Tongue (tissue), 3 donors: ENCODE measurements at places on chromosomes 6 and 20.

GRCh38 chr6:170445487-170445886, 107.6 kb downstream of the PSMB1 start:
- peak; percentile 83 for DNase-seq

GRCh38 chr20:13180986-13181889, 39.8 kb upstream of the ISM1 start:
- no peak for DNase-seq

DNA sequence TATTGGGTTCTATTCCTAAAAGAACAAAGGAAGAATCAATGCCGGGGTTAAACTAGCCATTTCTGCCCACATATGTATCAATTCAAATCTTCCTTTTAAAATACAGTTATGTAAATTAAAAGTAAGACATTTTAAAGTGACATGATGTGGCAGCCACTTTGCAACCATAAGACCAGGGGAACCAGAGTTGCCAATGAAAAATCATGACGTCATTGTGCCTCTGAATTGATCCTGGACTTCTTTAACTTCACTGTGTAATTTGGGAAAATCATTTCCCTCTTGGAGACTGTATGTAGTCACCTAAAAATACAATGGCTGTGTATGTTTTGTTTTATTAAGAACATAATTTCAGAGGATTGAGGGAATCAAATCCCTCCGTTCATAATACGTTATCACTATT, 42.2 kb downstream of the SLC13A3 start:
- DNase-seq = no peak

GRCh38 chr6:37981626-37982025, 162.1 kb downstream of the ZFAND3 start:
- no peak for DNase-seq

DNA sequence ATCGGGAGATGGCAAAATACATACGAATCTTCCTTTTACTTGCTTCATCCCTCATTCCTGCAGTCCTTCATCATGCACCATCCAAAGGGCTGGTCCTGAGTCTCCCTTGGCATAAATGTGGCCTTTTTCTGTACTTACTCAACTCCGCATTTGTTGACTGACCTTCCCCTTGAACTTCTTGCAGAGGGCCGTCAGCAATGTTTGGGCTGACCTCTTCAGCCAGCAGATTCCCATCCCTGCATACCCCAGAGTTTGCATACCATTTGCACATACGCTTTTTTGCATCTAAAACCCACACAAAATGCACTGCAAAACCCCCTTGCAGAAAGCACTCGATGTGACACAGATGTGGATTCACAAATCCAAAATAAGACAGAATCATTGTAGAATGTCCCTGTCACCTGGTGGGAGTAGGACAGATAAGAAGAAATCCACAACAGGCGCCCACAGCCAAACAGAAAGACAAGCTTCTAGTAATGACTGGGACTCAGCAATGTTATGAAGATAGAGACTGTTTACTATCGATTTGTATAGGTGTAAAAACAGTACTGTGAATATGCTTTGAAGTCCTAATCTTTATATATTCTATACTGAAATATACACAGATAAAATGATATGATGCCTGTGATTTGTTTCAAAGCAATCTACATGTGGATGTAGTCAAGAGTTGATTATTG, 45.8 kb downstream of the TBC1D7 start:
- no peak for DNase-seq

GRCh38 chr6:105345506-105345905, 57.4 kb downstream of the PREP start:
- DNase-seq = no peak

DNA sequence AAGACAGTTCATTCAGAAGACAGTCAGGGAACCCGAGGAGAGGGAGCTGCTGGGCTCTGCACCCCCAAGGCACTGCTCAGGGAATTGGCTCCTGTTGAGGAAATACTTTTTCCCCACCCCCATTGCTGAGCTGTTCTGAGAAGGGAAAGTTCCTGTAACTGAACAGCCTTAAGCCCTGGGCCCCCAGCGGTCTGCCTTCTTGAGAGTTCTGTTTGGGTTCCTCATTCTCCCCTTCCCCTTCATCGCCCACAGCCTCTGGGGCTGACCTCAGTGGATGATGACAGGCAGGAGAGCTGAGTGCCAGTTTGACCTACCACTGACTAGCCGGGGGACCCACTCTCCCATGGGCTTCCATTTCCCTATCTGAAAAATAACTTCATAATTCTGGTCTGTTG, 10.7 kb downstream of the HCK start:
- no peak for DNase-seq

DNA sequence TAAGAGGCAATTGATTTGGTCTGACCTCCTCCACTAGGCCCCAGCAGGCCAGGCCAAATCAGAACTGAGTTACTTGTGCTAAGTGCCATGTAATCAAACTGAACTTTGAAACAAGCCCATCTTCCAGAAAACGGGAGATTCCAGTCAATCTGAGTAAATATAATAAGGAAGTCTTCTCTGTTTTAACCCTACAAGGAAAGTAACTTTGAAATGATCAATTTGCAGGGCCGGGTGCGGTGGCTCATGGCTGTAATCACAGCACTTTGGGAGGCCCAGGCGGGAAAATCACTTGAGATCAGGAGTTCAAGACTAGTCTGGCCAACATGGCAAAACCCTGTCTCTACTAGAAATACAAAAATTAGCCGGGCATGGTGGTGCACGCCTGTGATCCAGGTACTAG, 2.0 kb upstream of the SHLD1 start:
- DNase-seq = no peak

DNA sequence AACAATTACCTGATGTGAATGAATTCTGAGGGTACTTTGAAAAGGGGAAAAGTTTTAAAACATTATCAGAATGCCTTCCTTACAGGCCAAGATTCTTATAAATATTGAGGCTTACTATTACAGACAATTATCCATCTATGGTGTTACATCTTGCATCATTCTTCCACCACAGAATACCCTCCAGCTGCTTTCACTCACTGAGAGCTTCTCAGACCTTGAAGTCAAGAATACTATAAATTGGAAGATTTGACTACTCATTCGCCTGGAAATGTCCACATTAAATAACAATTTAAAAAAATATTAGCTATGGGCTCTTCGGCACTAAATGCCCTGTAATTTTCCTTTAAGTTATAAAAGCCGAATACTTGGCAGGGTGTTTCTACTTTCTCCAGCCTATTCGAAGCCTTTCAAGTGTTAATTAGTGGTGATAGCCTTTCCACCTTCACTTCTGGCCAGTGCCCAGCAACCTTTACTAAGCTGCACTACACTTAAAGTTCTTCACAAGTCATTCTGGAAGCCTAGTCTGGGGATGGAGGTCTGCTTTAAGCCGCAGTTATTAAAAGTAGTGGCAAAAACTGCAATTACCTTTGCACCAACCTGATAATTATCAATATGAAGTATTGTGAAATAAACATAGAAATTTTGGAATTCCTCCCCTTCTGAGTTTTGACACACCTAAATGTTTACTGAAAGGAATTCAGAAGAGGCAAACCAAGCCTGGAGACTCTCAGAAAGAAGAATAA, 100.9 kb downstream of the BMP5 start:
- DNase-seq = no peak

DNA sequence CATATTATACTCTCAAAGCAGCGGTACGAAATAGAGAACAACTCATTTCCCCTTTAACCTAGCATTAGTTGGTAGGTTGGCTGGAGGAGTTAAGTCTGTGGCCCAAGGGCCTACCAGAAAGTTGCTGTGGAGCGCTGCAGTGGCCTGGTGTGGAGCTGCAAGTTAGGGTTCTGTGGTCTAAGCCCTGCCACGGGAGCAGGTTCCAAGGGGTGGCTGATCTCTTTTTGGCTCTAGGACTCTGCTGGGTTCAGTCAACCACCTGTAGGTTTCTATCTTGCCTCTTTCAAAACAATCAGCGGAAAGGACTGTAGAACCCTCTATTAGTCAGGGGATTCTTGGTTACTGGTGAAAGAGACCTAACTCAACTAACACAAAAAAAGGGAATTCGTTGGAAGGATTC, 54.5 kb upstream of the TULP4 start:
- no peak for DNase-seq

DNA sequence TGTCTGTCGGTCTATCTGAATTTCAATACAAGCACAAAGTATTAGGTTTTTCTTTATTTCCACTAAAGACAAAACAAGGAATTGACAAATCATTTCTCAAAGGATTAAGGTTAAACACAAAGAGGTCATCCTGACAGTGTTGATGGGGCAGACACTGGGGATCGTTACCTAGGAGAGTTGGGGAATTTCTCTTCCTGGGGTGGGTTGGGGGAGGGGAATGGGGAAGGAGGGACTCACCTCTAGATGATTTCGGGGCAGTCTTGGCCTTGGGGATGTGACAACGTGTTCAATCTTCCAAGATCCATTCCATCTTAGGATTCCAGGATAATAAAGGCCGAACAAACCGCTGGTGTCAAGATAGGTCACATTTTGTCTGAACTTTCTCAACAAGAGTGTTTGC, 35.4 kb upstream of the FOXA2 start:
- no peak for DNase-seq

GRCh38 chr20:58790454-58790853, 60.2 kb downstream of the GNAS-AS1 start:
- DNase-seq = no peak

GRCh38 chr20:6866741-6867140, 99.3 kb downstream of the BMP2 start:
- DNase-seq = no peak

DNA sequence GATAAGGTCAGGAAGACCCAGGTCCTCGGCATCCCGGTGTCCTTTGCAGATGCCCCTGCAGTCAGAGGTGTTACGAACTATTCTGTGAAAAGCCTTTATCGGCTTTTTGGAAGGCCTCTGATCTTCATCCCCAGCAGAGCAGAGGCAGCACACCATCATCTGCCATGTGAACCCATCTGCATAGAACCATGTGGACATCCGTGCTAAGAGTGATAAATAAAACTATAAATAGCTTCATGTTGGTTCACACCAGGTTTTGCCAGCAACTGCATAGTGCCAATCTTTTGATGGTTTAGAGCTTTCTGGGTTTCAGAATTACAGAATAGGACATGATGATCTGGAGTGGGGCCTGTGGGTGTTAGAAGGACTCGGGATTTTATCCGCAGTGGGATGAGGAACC, 33.6 kb downstream of the SIRPA start:
- no peak for DNase-seq

GRCh38 chr6:63816982-63817436, 181.4 kb downstream of the PHF3 start:
- peak; percentile 19 for DNase-seq

GRCh38 chr20:17083738-17084137, 143.1 kb upstream of the PCSK2 start:
- peak; percentile 46 for DNase-seq

GRCh38 chr6:26534681-26535465, 3.3 kb upstream of the HMGN4 start:
- peak; percentile 69 for DNase-seq

DNA sequence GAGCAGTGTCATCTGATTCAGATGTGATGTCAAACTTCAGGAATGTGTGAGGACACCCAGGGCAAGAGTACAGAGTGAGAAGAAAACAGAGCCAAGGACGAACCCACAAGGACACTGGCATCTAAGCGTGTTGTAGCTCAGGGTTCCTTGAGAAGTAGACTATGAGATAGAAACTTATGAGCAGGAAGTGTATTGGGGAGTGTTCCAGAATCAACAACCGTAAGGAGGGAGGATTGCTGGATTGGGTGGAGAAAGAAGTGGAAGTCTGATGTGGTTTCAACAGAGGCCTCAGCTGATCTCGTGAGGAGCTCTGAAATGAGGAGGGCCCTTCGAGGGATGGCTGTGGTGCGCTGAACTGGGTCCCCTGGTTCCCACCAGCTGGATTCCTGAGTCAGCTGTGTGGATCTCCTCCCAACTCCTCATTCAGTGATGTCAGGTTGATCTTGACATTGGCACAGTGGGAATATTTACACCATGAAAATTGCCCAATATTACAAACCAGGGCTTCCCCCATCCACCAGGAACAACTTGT, 25.7 kb upstream of the IGF2R start:
- no peak for DNase-seq

DNA sequence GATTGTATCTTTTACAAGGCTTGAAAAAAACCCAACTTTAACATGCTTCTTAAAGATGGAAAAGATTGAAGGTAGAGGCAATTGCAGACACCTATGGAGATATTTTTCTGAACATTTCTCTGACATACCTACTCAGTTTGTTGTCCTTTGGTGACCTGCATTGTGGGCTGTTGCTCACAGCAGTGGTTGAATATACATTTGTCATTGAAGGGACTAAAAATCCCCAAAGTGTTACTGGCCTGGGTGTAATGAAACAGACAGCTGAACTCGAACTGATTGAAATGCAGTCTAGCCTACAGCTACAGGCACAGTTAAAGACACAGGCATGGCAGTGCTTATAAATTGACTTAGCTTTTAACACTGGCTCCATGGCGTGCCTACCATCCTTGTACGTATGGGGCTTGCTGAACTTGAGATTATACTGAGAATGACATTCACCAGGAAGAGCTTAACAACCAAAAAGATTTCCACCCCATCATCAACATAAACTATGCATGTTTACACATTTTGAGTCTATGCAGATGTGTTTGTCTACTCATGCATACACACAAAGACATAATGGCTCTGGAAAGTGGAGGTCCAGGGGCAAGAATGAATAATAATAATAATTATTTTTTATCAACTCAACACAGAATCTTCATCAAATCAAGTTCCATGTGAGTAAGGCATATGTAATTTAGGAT, 83.2 kb upstream of the NOX3 start:
- no peak for DNase-seq

DNA sequence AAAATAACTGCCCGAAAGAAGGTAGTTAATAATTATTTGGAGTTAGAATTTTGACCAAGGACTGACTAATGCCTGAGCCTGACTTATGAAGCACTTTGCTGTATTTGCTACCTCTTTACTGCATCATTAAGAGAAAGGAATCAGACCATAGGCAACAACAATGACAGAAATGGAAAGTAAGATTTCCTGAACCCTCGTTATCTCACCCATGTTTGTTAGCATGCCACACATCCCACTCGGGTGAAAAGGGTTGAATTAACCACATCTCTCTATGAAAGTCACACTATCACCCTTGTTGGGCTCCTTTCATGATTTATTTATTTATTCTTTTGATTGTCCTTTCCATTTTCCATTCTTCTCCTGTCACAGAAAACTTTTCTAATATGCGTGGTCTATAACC, 59.6 kb downstream of the OLIG3 start:
- DNase-seq = no peak
